CD4-positive, alpha-beta memory T cell (primary cell): ENCODE measurements at places on chromosomes 7 and 10.

DNA sequence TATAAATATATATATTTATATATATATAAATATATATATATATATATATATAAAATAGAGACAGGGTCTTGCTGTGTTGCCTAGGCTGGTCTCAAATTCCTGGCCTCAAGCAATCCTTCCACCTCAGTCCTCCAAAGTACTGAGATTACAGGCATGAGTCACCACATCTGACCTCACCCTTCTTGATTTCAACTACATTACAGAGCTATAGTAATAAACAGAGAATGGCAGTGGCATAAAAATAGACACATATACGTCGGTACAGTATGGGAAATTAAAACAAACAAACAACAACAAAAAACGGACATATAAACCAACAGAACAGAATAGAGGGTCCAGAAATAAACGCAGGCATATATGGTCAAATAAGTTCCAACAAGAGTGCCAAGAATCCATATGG, 77.6 kb upstream of the PPP1R3A start:
- no peak for DNase-seq

GRCh38 chr10:30241422-30242110, 107.5 kb downstream of the MTPAP start:
- no peak for DNase-seq

DNA sequence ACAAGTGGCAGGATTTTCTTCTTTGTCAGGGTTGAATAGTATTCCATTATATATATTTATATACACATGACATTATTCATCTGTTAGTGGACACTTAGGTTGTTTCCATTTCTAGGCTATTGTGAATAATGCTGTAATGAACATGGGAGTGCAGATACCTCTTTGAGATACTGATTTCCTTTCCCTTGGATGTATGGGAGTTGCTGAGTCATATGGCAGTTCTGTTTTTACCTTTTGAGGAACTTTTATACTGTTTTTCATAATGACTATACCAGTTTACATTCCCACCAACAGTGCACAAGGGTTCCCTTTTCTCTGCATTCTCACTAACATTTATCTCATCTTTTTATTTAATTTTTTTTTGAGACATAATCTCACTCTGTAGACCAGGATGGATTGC, 1.8 kb upstream of the CLCN1 start:
- no peak for DNase-seq

GRCh38 chr10:6721480-6721879, 141.4 kb upstream of the PRKCQ start:
- DNase-seq = no peak

GRCh38 chr10:112182784-112183328, 709 bp downstream of the GPAM start:
- no peak for DNase-seq
